ENCODE measurements at places on chromosomes 5 and 9.

DNA sequence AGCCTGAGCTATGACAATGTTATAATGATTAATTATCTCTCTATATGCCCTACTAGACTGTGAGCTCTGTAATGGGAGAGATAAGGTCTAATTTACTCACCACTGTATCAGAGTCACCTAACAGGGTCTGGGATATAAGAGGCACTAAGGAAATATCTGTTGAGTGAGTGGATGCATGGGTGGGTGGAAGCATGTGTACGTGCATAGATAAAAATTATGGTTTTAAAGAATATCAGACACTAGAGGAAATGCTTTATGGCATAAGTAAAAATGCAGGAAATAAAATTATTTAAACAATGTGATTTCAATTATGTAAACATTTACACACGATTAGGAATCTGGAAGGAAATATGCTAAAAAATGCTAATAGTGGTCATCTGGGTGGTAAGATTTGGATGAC is 137.8 kb downstream of the SPOCK1 start:
- DNase-seq: no peak

- no peak for DNase-seq
Measured at GRCh38 chr9:85077944-85078343, 408.4 kb downstream of the NTRK2 start.

DNA sequence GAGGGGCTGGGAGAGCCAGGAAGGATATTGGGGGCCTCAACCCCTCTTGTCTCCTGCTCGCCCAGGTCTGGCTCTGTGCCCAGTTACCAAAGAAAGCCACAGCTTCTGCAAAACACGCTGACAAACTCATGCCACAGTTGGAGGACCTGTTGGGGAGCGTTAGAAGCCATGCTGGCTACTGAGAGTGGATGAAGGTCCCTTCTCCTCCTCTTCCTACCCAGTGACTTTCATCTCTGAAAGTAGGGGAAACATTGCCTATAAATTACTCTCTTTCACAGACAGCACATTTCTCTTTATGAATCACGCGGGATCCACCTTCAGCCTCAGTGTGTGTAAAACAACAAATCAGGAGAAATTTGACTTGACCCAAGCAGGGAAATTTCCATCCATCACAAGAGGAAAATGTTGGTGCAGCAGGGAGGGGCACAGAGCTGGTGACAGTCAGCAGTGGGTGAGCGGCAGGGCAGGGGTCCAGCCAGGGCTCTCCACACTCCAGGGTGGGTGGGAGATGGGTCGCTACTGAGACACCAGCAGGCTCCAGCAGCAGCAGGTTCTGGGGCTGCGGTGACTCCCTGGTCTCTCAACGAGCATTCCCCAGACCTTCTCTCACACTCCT is 181.9 kb downstream of the FGF18 start:
- DNase-seq: no peak

GRCh38 chr9:13351778-13352386 is 72.4 kb upstream of the MPDZ start:
- DNase-seq: peak; percentile 32

GRCh38 chr9:123232332-123232731 is 36.1 kb downstream of the STRBP start:
- DNase-seq: no peak

- peak; percentile 3 for DNase-seq
Measured at GRCh38 chr5:72427488-72428437, 79.4 kb downstream of the ZNF366 start.

GRCh38 chr9:126591083-126591482 is 22.6 kb upstream of the LMX1B start:
- no peak for DNase-seq
